Naive thymus-derived CD4-positive, alpha-beta T cell (primary cell): ENCODE measurements at places on chromosomes 5 and 9. TPM values are rescaled to one million over a fixed set of nuclear protein-coding genes. Genes with fewer than 3 reads are reported as not detected.
A peak's percentile ranks its signal among the peaks of the same experiment; 100 is the strongest.

DNA sequence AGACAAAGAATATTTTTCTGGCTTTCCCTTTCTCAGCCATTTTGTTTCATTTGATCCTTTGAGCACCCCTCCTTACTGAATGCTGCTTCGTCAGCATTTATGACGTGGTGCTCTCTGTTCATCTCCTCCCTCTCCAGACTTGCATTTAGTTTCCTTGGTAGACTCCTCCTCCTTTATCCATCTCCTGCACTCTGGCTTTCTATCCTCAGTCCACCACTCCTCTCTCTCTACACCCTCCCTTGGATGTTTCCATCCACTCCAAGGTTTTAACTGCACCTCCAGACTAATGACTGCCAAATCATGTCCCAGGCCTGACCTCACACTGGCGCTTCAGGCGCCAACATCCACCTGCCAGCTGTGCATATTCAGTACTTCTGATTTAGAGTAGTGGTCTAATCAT is 245.4 kb downstream of the RAB3C start:
- DNase-seq: no peak
- no peaks in the 10 kb centered on the region for H3K27me3 ChIP-seq
- H3K4me3 ChIP-seq: no peak overlapping the region
- H3K4me1 ChIP-seq: no peaks in the 10 kb centered on the region

- H3K36me3 ChIP-seq: no peaks in the 10 kb centered on the region
- H3K4me3 ChIP-seq: no peak overlapping the region
- H3K27me3 ChIP-seq: no peaks in the 10 kb centered on the region
- no peak for DNase-seq
Measured at GRCh38 chr5:33231935-33232334, 208.8 kb upstream of the TARS1 start.

DNA sequence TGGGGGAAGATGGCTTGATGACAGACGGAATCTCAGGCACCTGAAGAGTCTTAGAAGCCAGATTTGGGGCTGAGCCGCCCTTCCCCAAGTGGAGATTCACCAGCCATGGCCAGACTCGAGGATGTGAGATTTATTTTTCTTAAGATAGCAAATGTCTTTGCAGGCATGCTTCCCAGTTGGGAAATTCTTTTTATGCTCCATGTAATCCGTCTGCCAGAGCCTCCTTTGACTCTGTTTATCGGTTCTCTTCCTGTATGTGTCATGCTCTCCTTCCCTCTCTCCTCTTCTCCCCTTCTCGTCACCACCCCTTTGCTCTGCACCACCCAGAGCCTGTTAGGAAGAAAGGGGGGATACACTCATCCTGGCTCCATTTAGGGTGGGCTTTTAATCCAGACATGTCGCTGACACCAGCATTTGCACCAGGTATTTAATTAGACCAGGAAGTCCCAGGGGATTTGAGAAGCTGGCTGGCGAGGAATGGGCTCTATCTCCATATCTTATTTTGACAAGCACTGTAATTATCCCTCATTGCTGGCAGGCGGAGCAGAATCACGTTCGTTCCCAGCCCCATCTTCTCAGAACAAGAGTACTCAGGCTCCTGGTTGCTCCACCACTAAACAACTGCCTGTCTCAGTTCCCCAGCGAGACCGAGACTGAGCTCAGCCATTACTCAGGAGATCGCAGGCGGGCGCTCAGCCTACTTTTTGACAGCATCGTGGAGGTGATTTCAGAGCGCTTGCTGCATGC is 50.9 kb downstream of the KCNIP1 start:
- H3K27ac ChIP-seq: no peak overlapping the region
- no peaks in the 10 kb centered on the region for H3K36me3 ChIP-seq
- DNase-seq: no peak
- no peak overlapping the region for H3K4me3 ChIP-seq

GRCh38 chr9:35112257-35113020 is 3.2 kb downstream of the ATOSB start:
- no peak for DNase-seq
- H3K4me3 ChIP-seq: no peak overlapping the region
- H3K27ac ChIP-seq: peak overlapping the region; percentile 56
- H3K27me3 ChIP-seq: no peaks in the 10 kb centered on the region

The PDLIM4 gene
- total RNA-seq: not detected
